ENCODE measurements at places on chromosomes 5 and 9.

GRCh38 chr5:76859591-76860247 lies 9.9 kb downstream of the S100Z start:
- no peak for DNase-seq

DNA sequence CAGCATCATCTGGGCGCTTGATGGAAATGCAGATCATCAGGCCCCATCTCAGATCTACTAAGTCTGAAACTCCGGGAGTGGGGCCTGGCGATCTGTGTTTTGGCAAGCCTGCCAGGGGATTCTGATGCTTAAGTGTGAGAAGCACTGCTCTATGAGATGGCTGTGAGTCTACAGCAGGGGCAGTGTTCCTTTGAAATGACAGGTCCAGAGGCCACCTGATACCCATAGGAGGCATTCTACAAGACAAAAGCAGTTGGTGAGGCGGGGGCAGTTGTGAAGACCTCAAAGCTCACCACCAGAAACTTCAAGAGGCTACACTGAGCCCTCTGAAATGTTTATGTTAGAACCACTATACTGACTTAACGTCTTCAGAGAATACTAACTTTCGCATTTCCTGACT lies 86.9 kb upstream of the SPATA31D4 start:
- no peak for DNase-seq

GRCh38 chr5:138488481-138488945 lies 23.2 kb downstream of the EGR1 start:
- DNase-seq, result no peak

- DNase-seq, result no peak
Observed at GRCh38 chr5:132233081-132233480, 5.4 kb upstream of the P4HA2 start.

- DNase-seq, result no peak
Observed at GRCh38 chr5:117455236-117456233, 880.9 kb upstream of the SEMA6A start.

GRCh38 chr9:129759319-129759718 lies 6.5 kb upstream of the PTGES start:
- DNase-seq, result no peak

- no peak for DNase-seq
Observed at GRCh38 chr9:129471201-129472019, 149.5 kb downstream of the C9orf50 start.

DNA sequence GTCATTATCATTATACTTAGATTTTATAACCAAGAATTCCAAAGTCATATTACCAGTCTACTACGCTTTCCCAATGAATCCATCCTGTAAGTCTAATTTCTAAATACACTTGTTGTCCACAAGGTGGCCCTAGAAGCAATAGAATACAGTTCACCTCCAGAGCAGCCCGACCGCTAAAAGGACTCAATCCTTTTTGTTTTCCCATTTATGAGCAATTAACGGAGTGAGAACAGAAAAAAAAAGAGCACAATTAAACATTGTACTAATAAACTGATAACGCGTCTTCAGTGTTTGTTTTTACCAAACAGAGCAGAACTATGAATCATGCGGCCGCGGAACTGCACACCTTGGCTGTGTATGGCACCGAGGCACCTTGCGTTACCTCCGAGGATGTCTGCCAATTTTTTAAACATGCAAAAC lies 160.7 kb upstream of the DAPK1 start:
- peak; percentile 73 for DNase-seq

DNA sequence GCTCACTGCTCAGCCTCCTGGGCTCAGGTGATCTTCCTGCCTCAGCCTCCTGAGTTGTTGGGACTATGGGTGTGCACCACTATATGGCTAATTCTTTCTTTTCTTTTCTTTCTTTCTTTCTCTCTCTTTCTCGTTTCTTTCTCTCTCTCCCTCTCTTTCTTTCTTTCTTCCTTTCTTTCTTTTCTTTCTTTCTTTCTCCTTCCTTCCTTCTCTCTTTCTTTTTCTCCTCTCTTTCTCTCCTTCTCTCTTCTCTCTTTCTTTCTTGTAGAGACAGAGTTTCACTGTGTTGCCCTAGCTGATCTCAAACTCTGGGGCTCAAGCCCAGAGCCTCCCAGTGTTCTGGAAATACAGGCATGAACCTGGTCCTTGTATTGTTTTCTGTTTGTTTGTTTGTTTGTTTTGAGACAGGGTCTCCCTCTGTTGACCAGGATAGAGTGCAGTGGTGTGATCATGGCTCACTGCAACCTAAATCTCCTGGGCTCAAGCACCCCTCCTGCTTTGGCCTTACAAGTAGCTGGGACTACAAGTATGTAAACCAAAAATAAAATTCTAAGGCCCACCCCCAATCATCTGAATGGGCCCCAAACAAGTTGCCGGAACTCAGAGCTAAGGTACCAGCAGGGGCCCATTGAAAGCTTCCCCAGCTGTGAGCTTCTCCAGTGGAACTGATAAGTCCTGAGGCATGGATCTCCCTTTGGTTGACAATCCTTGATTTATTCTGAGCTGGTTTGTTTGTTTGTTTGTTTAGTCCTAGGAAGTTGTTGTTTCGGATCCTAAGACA lies 11.9 kb upstream of the BTF3 start:
- no peak for DNase-seq

DNA sequence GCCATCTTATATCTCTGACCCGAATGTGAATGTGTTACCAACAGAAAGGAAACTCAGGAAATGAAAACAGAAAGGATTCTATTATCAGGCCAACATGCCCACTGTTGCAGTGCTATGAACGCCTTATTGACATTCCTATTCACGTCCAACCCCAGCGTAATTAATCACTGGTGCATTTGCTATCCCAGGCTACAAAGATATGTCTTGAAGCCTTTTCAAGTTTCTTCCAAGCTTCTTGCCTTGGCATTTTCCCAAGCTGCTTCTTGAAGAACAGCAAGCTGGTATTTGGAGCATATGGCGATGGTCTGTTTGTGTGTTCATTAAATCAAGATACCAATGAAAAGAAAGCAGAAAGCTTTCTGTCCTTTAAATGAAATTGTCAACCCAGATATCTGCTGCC lies 579.2 kb upstream of the ZNF462 start:
- no peak for DNase-seq

DNA sequence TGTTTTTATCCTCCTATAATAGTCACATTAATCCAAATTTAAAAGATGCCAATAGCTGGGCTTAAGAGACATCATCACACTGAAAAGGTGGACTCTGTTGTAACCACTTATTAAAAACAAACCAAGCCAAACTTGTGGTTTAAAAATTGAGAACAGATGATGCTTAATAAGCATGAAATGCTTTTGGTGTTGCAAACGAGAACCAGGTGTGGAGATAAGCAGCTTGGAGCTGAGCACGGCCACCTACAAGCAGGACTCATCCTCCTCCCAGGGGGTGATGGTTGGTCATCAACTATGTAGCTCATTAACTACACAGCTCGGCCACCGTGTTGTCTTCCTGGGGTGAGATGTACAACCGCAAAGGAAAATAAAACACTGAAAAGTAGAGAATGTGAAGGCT lies 154.4 kb downstream of the NPR3 start:
- DNase-seq, result no peak

- no peak for DNase-seq
Observed at GRCh38 chr5:93360436-93361088, 220.5 kb downstream of the NR2F1-AS1 start.

GRCh38 chr9:127543221-127543620 lies 68.9 kb upstream of the STXBP1 start:
- DNase-seq, result no peak

DNA sequence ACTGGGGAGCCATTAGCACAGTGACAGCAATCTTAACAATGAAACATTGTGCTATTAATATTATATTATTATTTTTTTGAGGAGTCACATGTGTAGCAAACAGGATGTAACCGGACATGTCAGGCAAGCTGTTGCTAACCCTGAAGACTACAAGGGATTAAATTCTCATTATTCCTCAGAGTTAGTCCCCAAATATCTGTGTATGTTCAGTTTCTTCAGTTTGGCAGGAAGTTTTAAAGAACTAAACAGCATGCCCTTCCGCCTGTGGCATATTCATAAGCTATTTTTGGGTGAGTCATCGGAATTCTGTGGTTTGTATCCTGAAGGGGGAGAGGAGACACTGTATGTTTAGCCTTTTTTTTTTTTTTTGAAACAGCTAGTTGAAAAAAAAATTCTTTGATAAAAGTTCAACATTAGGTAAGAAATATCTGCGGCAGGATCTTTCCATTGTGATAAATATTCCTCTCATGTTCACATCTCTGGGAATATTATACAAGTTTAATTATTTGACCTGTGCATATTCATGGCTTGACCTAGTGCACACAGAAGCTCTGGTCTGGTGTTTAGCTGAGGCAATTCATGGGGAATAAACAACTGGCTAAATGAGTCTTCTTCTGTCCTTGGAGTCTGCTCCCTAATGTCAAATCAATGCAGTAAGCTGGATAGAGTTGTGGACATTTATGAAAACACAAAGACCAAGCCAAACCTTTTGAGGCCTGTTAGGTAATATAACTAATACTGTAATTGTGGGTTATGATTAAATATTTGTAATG lies 202.7 kb upstream of the CDKN2B start:
- DNase-seq, result no peak

GRCh38 chr5:71454913-71455312 lies 538 bp upstream of the BDP1 start:
- no peak for DNase-seq

- DNase-seq, result no peak
Observed at GRCh38 chr5:15203376-15203775, 296.6 kb upstream of the FBXL7 start.

- DNase-seq, result no peak
Observed at GRCh38 chr5:158511454-158511853, 588.3 kb downstream of the EBF1 start.

DNA sequence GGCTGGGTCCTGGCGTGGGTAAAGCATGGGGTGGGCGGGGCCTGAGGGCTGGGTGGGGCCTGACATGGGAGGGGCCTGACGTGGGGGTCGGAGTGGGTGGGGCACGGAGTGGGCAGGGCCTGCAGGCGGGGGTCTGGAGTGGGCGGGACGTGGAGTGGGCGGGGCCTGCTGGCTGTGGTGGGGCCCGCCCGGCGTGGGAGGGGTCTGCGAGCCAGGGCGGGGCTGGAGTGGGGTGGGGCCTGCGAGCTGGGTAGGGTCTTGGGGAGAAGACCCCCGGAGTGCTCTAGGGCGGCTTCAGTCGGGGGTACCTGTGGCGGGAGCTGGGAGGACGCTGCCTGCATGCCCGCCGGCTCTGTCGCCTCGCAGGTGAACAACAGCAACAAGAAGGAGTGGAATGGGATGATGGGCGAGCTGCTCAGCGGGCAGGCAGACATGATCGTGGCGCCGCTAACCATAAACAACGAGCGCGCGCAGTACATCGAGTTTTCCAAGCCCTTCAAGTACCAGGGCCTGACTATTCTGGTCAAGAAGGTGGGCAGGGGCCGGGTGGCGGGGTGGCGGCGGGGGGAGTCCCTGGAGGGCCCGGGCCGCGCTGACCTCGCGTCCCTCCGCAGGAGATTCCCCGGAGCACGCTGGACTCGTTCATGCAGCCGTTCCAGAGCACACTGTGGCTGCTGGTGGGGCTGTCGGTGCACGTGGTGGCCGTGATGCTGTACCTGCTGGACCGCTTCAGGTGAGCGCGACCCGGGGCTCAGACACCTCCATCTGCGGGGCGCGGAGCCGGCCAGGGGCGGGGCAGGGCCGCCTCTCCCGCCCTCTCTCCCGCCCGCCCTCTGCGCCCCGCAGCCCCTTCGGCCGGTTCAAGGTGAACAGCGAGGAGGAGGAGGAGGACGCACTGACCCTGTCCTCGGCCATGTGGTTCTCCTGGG lies 8.0 kb downstream of the LRRC26 start:
- DNase-seq, result no peak

GRCh38 chr5:73917433-73917832 lies 291.4 kb downstream of the ARHGEF28 start:
- peak; percentile 83 for DNase-seq

- no peak for DNase-seq
Observed at GRCh38 chr5:35518104-35518503, 99.6 kb upstream of the SPEF2 start.

DNA sequence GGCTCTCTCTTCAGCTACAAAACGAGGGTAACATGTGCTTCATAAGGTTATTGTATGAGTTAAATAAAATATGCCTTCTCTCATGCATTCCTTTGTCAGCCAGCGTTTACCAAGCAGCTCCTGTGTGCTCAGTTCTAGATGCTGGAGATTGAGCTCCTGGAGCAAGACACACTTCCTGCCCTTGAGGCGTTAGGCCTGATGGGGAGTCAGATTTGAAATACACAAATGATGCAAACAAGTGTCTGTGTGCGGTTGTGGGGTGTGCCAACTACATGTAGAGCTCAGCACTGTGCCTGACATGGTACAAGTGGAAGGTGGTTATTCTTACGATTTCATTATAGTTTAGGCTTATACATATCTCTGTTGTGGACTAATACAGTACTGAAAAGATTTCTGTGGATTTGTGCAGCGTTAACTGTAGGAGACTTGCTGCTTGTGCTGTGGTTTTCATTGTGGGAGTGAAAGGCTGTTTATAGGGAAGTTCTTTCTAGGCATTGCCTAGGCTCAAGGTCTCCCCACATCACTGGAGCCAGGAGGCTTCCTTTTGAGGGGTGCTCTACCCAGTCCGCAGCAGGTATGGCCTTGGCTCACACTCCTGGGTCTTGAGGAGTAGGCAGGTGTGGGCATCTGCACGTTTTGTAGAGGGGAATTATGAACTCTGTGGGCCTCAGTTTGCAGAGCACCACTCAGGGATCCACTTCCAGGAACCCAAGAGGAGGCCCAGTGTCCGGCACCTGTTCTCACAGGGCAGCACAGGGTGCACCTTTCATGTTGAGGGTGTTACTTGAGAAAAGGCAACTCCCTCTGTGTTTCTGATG lies 39.8 kb upstream of the ANGPTL2 start:
- no peak for DNase-seq

DNA sequence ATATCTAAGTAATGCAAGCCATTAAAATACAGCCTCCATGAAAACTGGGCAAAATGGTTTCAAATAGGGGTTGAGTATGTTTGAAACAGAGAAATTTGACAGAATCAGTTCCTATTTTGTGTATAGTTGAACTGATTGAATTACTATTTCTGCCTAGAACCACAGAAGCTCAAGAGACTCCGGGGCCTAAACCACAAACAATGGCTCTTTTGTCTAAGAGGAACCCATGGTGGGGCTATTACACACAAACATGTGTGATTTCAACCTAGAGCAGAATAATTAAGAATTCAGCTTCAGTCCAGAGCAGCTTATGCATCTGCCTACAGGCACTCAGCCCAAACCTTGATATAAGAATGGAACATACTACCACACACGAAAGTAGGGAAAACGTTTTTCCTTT lies 171.2 kb upstream of the MPDZ start:
- no peak for DNase-seq

- no peak for DNase-seq
Observed at GRCh38 chr9:114263853-114264510, 58.9 kb upstream of the ORM1 start.

- DNase-seq, result no peak
Observed at GRCh38 chr9:20551835-20552234, 70.5 kb downstream of the MLLT3 start.

DNA sequence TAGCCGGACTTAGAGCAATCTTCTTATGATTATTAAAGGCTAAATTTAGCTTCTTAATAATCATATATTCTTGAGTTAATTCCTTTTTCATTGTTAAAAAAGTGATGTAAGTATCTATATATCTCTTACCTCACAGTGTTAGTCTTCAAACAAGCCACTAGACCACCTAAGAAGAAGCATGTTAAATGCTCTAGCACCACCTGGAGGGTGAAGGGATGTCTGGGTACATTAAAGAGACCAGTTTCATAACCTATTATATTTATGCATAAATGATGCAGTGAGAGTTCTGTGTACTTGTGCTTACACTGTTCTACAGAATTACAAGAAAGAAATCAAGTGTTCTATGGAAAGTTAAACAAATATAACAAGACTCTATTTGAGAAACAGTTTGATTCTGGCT lies 55.9 kb upstream of the SLCO6A1 start:
- peak; percentile 32 for DNase-seq
